ENCODE measurements at places on chromosomes 2 and 18.

GRCh38 chr2:105032476-105032875 is 5.4 kb upstream of the MRPS9 start:
- no peak for DNase-seq

- no peak for DNase-seq
Observed at GRCh38 chr18:22152093-22152492, 17.3 kb upstream of the GATA6 start.

GRCh38 chr2:88813612-88814011 is 122.1 kb downstream of the RPIA start:
- no peak for DNase-seq

DNA sequence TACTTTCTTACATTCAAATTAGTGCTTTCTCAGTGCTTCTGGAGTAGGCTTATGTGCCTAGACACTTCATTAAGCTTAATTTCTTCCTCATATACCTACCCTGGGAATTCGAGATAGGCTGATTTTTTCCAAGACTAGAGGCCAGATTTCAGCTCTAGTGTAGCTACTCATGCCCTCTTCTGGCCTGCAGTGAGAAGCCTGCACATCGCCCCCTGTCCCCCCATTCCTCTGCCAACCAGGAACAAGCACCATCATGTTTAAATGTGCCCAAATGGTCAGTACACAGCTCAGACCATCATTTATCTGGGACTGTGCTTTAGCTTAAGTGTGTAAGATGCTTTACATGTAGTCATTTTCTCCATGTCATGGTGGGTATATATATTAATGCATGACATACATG is 1218.8 kb upstream of the LRRTM1 start:
- DNase-seq = no peak

DNA sequence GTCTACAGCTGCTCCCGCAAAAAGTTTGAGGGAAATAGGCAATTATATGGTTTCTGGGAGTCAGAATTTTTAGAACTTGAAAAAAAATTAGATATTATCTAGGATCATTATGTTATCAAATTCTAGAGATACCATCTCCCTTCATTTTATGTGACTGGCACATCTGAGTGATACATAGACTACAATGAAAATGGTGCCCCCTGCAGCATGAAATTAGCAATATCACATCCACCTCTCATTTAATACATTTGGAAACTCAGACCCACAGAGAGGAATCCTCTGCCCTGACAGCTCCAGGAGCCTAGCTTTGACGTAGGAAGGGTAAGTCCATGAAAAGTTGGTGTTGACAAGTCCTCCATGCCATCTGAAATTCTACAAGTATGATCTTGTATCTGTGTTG is 381.6 kb downstream of the SUCLG1 start:
- peak; percentile 45 for DNase-seq

GRCh38 chr2:70851704-70852103 is 16.1 kb upstream of the CD207 start:
- DNase-seq = no peak

- peak; percentile 11 for DNase-seq
Observed at GRCh38 chr2:173989884-173990215, 24.7 kb upstream of the SP3 start.

GRCh38 chr18:61154866-61155265 is 178.4 kb upstream of the CDH20 start:
- DNase-seq = no peak

Data from hematopoietic multipotent progenitor cell treated with erythropoietin and hydrocortisone succinate and interleukin-3 and kit ligand, for 8 days (in vitro differentiated cells).